Stimulated activated CD8-positive, alpha-beta memory T cell treated with anti-CD3 and anti-CD28 coated beads, Interleukin-4, amount 100 ng/mL, for 1 hour (primary cell): ENCODE measurements at places on chromosomes 13 and 19.

DNA sequence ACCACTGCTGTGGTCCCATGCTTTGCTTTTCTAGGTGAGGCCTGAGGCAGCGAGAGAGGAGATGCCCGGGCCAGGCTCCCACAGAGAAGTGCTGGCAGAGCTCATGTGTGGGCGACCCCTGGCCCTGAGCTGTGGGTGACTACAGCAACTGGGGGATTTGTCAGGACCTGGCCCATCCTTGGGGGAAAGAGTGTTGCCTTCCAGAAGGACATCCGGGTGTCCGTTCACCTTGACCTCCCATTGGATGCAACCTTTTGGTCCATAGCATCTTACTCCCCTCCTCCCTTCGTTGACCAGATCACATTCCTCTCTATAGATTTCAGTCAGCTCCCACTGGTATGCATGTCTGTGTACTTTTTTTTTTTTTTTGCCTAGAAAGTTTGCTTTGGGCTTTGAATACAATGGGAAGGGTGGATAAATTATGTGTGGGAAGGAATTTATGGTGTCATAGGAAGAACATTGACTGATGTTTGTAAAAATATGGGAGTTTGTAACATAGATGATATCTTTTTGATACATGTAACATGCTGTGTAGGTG is 84.2 kb upstream of the RNF113B start:
- DNase-seq, result no peak

GRCh38 chr19:44988896-44989556 is 12.2 kb upstream of the RELB start:
- DNase-seq, result peak; percentile 25

DNA sequence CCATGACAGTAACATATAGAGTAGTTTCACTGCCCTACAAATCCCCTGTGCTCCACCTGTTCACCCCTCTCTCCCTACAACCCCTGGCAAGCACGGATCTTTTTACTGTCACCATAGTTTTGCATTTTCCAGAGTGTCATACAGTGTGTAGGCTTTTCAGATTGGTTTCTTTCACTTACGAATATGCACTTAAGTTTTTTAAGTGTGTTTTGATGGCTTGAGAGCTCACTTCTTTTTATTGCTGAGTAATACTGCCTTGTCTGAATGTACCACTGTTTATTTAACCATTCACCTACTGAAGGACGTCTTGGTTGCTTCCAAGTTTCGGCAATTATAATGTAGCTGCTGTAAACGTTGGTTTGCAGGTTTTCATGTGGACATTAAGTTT is 175.1 kb downstream of the ITGBL1 start:
- DNase-seq, result no peak

GRCh38 chr19:6132482-6132881 is 3.0 kb upstream of the ACSBG2 start:
- DNase-seq, result no peak

DNA sequence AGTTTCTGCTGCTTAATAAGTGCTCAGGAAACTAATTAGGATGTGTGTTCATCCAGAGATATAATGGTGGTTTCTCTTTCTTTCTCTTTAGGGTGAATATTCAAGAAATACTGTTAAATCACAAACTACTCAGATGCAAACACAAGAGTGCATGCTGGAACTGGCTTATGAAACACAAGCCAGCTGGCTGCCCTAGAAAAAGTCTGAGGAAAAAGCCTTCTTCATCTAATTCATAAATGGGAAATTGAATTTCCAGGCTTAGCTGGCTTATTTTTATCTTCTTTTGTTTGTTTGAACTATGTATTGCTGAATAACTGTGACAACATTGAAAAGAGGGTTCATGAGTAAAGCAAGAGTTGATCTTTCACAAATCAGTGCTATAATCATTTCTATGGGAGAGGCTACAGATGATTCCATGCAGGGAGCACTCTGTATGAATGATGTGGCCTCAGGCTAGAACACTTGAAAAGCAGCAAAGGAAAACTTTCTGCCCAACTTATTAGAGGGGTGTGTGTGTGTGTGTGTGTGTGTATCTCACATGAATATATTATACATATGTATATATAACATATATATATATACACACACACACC is 69.8 kb upstream of the SCEL start:
- DNase-seq, result no peak

DNA sequence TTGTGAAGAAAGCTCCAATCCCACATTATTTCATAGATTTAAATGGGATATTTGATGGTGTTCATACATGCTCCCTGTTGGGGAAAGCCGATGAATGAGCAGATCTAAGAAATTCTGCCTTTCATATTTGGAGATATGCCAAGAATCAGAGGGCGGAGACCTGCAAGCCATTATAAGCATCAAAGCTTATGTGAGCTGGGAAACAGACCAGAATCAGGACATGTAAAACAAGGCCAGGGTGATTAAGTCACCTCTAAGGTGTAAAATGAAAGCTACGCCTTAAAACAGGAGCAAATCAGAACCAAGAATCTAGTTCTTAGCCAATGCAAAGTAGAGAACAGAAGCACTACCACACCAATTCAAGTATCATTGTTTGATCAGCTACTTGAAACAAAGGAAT is 392.4 kb downstream of the DCT start:
- DNase-seq, result no peak

DNA sequence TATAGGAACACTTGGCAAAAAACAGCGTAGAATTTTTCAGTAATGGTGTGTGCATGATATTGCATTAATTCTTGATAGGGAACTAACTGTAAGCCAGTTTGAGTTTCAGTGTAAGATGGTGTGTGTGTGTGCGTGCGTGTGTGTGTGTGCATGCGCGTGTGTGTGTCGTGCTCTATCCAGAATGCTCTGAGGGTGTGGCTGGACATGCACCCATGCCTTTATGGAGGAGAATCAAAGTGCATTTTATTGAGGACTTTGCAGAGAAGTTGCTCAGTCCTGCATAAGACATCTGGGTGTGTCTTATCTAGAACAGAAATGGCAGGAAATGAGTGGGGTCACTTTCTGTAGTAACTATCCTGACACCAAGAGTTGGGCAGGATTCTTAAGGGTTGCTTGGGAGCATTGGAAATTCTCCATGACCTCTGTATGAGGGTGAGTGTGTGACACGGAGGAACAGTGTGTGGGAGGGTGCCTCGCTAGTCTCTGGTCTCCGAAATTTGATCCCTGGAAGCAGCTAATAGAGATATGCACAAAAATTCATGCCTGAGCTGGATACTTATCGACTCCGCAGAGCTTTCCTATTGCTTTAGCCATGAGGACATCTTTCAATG is 252.2 kb downstream of the TSHZ3 start:
- no peak for DNase-seq

GRCh38 chr13:71395053-71395452 is 472.0 kb downstream of the DACH1 start:
- no peak for DNase-seq

DNA sequence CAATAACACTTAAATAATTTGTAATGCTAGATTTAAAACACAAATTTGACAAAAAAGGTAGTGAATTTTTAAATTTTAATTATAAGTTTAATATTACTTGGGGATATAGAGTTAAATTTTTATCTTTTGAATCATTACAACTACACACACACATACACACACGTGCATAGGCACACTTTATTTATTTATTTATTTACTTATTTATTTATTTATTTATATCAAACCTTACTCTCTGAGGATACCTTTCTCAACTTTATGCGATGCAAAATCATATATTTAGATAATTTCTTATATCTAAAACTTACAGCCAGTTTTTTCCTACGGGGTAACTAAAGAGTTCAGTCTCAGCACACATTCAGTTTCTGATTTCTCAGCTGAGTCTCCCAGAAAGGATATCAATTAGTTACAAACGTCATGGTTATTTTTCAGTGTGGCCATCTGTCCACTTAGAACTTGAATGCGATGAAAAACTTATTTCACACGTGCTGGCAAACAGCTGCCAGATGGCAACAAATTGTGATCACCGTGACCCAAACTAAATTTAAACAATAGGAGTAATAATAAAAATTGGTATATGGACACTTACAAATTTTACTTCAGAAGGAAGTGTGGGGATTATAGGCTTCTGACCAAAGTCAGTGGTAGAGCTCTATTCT is 683.1 kb upstream of the PRR20A start:
- DNase-seq, result no peak

DNA sequence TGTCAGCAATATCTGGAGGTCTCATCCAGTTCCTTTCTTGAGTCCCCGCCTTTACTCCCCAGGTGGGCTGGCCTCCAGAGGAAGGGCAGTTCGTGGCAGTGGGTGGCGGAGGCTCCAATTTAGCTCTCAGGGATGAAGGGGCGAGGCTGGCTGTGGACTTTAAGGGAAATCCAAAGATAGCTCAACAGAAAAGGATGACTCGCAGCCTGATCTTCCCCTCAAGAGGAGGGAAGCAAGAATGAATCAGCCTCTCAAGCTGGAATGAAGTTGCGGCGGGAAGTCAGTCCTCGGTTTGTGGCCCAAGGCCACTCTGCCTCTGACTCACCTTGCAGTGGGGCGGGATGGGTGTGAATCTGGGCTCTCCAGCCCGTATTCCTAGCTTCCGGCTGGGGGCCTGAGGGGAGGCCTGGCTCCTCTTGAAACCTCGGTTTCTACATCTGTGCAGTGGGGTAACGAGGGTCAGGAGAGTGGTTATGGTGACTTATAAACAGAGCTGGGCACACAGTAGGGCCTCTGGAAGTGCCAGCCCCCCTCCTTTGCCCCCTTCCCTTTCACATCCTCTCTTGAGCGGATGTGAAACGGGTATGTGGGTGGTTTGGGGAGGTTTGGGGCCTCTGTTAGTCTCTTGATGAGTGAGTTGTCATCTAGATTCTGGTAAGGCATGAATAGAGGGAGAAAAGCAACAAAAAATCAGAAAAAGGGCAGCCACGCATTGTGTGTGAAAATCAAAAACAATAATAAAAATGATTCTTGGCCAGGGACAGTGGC is 10.5 kb upstream of the SMG9 start:
- DNase-seq, result no peak

- DNase-seq, result no peak
Measured at GRCh38 chr13:99211421-99212035, 10.9 kb downstream of the UBAC2 start.

DNA sequence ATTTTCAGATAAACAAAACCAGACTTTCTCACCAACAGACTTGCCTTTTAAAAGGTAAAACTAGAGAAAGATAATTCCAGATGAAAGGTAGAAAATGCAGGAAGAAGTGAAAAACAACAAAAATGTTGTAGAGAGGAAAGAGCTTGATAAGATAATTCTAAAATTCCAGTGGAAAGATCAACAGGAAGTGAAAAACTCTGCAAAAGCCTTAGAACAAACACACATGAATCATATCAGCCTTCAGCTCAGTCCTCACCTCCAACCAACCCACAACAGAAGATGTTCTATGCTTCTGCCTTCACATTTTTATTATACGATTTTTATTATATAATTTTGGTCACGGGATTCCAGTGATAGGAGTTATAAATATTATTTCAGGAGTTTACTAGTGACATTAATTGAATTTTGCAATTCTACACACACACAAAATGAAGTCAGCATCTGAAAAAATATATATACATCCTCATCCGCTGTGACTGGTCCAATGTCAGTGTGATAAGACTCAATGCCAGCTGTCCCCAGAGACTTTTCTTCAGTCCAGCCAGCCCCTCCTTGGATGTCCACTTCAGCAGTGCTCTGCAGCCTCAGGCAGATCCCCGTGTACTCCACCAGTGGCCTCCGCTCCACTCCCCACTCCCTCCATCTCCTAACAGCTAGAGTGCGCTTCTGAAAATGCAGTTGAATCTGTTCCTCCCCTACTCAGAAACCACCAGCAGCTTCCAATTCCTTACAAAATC is 57.9 kb downstream of the GADD45B start:
- DNase-seq, result no peak

- no peak for DNase-seq
Measured at GRCh38 chr19:4516939-4517300, 1.4 kb downstream of the PLIN4 start.

DNA sequence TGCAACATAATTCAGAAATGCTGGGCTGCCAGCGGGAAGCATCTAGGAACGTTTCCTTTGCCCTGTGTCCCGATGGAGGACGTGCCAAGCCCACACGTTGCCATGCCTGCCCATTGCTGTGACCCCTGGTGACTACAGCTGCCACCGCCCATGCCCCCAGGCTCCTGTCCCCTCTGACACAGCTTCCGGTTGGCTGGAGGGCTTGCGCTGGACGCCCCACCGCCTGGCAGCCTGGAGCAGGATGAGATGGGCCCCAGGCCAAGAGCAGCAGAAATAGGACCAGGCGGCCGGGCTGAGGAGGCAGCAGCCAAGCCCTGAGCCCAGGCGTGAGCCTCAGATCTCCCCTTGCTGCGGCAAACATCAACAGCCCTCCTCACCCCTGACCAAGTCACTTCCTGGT is 125.9 kb downstream of the COL4A2 start:
- no peak for DNase-seq

GRCh38 chr13:32629313-32629712 is 43.1 kb downstream of the PDS5B start:
- no peak for DNase-seq

GRCh38 chr19:40604171-40604646 is 3.0 kb downstream of the LTBP4 start:
- no peak for DNase-seq

DNA sequence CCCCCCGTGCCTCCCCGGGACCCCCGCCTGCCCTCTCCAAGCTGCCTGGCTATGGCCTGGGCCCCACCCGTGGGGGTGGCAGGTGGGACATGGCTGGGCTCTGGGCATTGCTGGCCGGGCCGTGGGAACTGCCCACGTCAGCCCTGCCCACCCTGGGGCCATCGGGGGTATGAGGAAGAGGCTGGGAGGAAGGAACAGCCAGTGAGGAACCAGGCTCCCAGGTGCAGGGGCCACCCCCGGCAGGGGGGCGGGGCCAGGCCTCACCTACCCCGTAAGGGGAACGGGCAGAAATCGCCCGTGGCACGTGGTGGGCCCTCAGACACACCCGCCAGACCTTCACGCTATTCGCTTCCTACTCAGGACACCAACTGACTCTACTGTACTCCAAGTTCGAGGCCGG is 22.4 kb downstream of the TCF3 start:
- DNase-seq, result no peak

DNA sequence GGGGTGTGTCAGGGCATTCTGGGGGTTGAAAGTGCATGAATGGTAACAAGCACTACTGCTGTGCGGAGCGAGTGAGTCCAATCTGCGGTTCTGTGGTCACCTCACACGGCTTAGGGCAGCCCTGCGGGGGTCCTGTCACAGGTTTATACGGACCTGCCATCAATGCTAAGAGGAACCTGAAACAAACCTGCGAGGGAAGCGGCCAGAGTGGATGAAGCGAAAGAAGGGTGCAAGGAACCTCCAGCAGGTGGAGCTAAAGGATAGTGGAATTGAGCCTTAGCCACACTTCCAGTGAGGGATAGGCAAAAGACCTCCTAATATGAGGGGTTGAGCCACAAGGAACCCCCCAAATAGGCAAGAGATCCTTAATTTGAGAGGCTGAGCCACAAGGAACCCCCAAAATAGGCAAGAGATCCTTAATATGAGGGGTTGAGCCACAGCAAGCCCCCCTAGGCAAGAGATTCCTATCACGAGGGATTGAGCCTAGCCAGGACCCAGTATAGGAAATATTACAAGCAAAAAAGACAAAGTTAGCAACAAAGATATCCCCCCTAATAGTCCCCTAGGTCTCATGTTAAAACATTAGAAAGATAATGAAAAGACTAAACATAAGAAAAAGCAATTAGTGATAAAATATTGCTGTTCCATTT is 6.3 kb upstream of the ZNF69 start:
- peak; percentile 24 for DNase-seq
